ENCODE measurements at places on chromosomes 12 and 14. TPM values are rescaled to one million over a fixed set of nuclear protein-coding genes. Genes with fewer than 3 reads are reported as not detected.

The PMCH gene
- 0.66 TPM for total RNA-seq

The LRTM2 gene
- not detected for total RNA-seq

The KRT77 gene
- not detected for total RNA-seq

The A2M gene
- 1.4 TPM for total RNA-seq

The BDKRB1 gene
- not detected for total RNA-seq

The ART4 gene
- total RNA-seq, result 74.4 TPM

The SETD1B gene
- 2.5 TPM for total RNA-seq

The POTEM gene
- total RNA-seq, result not detected

The PRR4 gene
- total RNA-seq, result 0.46 TPM

The LTB4R2 gene
- total RNA-seq, result 3.6 TPM

The BHLHE41 gene
- total RNA-seq, result 0.26 TPM

The CIROP gene
- not detected for total RNA-seq

DNA sequence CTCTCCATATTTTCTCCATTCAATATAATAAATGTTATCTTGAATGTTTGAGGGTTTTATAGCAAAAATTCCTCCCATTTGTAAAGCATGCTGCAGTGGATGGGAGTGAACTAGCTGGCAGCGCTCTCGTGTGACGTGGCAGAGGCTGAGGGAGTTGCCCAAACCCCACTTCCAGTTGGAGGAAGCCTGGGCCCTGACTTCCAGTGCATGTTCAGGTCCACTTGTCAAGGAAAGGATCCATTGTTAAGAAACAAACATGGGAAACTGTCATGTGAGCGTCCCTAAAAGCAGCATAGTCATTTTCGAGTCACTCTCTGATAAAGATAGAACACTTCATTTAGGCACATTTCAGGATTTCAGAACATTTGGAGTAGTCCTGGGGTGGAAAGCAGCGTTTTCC, 116.6 kb downstream of the SLC25A47 start:
- DNase-seq, result no peak

GRCh38 chr12:8048906-8049305, 16.4 kb downstream of the FOXJ2 start:
- no peak for DNase-seq

GRCh38 chr12:90205165-90205564, 496.5 kb upstream of the ATP2B1 start:
- DNase-seq, result no peak

DNA sequence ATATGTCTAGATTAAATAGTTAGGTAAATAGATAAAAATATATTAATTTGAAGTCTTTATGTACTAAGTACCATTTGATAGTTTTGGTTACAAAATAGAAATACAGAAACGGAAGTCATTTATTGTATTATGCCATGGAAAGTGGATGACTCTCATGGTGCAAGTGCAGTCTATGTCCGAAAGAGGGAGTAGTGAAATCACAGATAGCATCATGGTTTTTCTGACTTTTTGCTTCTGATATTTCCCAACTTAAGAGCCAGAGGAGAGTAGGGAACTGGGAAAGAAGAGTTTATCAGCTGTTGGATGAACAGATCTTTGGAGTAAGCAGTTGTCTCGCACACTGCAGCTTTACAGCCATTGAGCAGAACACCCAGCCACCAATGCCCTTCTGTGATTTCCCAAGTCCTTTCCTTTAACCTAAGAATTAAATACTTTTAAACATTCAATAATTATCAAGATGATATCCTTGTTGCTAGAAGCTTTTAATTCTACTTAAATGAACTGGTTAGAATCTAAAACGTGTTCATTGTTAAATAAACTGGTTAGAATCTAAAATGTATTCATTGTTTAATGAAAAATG, 18.4 kb upstream of the SRGAP1 start:
- DNase-seq, result no peak

GRCh38 chr14:93564918-93565317, 134.2 kb downstream of the UNC79 start:
- DNase-seq, result no peak

DNA sequence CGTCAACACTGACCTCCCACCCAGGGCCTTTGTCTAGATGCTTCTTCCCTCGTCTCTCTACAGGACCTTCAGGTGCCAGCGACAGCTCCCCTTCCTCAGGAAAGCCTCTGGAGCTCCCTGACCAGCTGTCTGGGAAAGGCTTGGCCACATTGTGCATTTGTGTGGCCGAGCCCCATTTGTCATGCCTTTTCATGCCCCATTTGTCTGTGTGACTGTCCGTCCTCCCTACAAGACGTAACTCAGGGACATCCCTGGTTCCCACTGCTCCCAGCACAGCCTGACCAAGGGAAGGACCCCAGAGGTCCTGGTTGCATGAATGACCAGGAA, 23.8 kb downstream of the ZFYVE21 start:
- no peak for DNase-seq

GRCh38 chr12:86331457-86331856, 75.3 kb upstream of the MGAT4C start:
- DNase-seq, result no peak

DNA sequence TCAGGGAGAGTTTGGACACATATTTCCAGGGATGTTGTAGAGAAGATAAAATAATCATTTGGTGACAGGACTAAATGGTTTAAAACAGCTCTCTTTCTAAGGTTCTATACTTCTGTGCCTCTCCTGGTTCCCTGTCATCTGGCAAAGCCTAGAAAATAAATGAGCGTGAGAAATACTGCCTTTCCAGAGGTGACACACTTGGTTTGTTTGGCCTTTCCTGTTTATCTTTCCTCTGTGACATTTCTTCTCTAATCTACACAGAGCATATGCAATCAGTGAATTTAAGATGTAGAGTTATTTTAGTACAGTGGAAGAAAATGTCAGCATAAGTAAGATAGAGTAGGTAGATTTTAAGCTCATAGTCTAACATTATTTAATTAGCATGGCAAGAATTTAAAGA, 22.0 kb upstream of the SSTR1 start:
- DNase-seq, result no peak

DNA sequence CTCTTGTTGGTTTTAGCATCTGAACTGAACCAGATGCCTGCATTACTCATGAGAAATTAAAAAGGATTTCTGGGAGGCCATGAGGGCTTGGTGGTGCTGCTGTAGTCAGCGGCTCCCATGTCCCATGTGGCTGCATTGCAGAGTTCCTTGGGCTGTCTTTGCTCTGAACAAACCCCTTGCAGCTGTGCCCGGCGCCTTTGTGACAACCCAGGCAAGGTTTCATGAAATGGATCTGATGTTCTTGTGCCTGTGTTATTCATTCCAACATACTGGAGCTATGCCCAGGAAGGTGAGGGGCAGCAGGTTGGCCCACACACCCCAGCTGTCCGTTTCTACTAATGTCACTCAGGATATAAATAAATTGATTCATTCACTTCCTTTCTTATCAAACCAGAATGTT, 40.8 kb downstream of the TGFB3 start:
- no peak for DNase-seq

GRCh38 chr12:107119091-107119490, 25.7 kb upstream of the CRY1 start:
- DNase-seq, result no peak

- DNase-seq, result no peak
These were observed 5.8 kb upstream of the BEGAIN start for GRCh38 chr14:100592972-100593371.

GRCh38 chr14:59483363-59483762, 845 bp downstream of the L3HYPDH start:
- DNase-seq, result no peak

DNA sequence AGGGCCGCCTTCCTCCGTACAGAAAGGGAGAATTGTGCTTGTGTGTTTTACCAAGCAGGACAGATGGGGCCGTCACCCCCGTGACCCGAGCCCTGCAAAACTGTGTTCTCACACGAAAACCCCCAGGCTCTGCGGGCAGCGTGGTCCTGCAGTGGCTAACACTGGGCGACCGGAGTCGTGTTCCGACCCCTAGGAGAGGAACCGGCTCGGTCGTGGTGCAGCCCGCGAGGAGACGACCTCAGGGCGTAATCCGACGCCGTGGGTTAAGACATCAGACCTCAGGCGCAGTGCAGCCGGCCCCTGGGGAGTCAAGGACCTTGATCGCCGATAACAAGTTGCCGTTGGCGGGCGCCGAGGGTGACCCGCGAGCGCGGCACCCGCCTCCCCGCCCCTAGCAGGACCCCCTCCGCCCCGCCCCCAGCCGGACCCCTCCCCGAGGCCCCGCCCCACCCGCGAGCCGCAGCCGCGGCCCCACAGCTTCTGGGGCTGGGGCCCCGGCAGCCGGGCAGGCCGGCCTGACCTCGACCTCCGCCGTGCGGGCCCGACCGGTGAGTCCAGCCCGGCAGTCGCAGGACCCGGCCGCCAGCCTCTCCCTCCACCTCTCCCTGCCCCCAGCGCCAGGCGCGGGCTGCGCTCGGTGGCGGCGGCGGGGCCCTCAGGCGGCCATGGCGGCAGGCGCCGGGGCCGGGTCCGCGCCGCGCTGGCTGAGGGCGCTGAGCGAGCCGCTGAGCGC, at the start of gene CHPT1:
Gene CHPT1 (plus strand): TSS at position 444 of the 733 bp plus-strand sequence. CDS start 222 bp downstream, at position 666.
- DNase-seq, result no peak

DNA sequence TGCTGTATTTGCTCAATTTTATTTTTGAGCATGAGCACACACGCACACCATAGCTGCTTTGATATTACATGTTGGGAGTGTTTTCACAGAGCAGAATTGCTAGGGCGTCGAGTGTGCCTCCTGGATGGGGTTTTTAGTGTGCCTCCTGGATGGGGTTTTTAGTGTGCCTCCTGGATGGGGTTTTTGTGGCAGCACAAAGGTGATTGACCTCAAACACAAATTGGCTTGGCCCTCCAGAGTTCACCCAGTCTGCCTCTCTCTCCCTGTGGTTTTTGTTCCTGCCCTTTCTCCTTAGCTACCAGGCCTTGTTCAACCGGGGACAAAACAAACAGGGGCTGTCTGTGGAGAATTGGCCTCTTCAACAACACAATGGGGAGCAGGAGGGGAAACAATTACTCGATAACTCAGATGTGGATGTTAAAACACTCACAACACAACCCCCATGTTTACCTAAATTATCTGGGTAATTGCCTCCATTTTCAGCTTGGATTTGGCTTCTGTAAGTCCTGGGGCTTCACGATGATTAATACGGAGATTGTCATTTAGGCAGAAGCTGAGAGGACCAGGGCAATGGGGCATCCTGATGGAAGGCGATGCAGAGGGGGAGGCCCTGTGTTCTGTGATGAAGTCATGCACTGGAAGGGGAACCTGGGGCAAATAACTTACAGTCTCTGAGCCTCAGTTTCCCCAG, 26.9 kb downstream of the TBX3 start:
- no peak for DNase-seq

DNA sequence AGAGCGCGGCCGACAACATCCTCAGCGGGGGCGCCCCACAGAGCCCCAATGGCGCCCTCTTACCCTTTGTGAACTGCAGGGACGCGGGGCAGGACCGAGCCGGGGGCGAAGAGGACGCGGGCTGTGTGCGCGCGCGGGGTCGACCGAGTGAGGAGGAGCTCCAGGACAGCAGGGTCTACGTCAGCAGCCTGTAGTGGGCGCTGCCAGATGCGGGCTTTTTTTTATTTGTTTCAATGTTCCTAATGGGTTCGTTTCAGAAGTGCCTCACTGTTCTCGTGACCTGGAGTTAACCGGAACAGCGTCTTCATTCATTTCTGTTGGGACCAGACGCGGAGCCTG, 103.8 kb upstream of the FKBP4 start:
- no peak for DNase-seq

- peak; percentile 36 for DNase-seq
These were observed 319.8 kb downstream of the CEP128 start for GRCh38 chr14:80621701-80622100.

GRCh38 chr12:64008596-64008995, 164.1 kb downstream of the SRGAP1 start:
- no peak for DNase-seq

DNA sequence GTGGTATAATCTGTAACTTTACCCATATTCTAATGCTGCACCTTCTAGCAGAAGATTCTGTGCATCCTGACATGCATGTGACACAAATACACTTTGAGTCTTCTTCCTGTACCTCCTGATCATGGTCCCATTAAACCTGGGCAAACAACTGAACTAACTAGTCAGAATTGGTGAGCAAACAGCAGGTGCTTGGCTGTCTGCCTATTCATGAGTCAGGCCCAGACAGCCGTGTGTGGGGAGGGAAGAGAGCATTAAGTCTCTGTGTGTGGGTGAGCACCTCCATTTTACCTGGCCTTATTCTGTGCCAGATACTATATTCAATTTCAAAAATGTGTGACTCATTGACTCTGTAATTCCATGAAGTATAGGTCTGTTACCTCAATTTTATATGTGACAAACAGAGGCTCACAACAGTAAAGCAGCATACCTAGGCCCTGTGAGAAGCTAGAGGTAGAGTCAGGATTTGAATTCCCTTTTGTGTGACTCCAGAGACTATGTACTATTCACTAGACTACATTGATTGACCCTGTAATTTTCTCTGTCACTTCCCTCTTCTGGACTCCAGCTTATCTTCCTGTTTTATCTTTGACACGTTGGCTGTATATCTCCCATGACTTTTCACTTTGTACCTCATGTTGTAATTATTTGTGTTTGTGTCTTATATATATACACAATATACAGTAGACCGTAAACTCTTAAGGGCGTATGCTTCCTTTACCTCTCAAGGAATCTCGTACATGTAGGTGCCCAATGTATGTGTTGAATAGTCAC, 32.2 kb downstream of the SUSD6 start:
- DNase-seq, result peak; percentile 32

Measured in pulmonary artery endothelial cell (primary cell).